ENCODE measurements at places on chromosomes 13 and 19.

- no peak for DNase-seq
These were observed 511.2 kb downstream of the GPC5 start for GRCh38 chr13:91909617-91910016.

DNA sequence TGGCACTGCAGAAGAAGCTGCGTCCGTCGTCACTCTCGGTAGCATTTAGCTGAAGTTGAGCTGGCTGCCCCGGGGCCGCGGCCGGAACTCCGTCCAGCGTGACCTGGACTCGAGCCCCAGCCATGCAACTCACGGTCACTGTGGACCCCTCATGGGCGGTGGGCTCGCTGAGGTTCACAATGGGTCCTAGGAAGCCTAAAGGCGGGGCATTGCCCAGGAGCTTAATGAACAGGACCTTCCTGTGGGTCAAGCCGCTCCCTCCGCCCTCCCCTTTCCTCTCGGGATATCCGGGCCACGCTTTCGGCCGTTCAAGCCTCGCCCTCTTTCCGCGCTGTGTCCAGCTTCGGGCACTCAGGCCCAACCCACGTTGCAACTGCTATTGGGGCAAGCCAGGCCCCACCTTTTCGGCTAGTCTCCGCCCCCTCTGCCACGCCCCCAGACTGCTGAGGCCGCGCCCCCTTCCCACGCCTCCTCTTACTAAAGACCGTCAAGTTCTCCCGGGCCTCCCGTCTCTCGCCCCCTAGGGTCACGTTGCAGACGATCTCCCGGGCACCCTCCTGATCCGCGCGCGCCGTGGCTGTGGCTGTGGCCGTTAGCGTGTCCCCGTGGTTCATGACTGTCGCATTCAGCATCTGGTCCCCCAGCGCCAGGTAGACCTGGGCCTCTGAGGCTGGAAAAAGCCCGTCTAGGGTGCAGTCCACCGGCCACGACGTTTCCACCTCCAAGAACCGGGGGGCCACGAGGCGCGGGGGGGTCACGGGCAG is 1.4 kb upstream of the RAVER1 start:
- peak; percentile 91 for DNase-seq

- no peak for DNase-seq
These were observed 952.1 kb downstream of the DIAPH3 start for GRCh38 chr13:59211606-59212005.

GRCh38 chr19:27794494-27795042 is 1418.4 kb downstream of the UQCRFS1 start:
- no peak for DNase-seq

- DNase-seq, result no peak
These were observed 31.4 kb downstream of the LHFPL6 start for GRCh38 chr13:39571502-39572092.

DNA sequence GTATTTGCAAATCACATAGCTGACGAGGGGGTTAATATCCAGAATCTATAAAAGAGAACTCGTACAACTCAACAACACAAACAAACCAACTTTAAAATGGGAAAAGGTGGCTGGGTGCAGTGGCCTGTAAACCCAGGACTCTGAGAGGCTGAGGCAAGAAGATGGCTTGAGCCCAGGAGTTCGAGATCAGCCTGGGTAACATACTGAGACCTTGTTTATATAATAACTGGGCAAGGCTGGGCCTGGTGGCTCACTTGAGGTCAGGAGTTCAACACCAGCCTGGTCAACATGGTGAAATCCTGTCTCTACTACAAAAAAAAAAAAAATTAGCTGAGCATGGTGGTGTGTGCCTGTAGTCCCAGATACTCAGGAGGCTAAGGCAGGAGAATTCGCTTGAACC is 21.8 kb upstream of the TM6SF2 start:
- DNase-seq, result no peak

- no peak for DNase-seq
These were observed 5.7 kb upstream of the CLEC4M start for GRCh38 chr19:7757358-7757757.

GRCh38 chr13:34878329-34878728 is 63.7 kb upstream of the NBEA start:
- no peak for DNase-seq

GRCh38 chr13:84865783-84866221 is 933.4 kb downstream of the SLITRK6 start:
- DNase-seq, result no peak

- no peak for DNase-seq
These were observed 30.7 kb upstream of the IL17D start for GRCh38 chr13:20672772-20673171.

GRCh38 chr19:16068696-16069259 is 7.5 kb upstream of the TPM4 start:
- DNase-seq, result no peak

DNA sequence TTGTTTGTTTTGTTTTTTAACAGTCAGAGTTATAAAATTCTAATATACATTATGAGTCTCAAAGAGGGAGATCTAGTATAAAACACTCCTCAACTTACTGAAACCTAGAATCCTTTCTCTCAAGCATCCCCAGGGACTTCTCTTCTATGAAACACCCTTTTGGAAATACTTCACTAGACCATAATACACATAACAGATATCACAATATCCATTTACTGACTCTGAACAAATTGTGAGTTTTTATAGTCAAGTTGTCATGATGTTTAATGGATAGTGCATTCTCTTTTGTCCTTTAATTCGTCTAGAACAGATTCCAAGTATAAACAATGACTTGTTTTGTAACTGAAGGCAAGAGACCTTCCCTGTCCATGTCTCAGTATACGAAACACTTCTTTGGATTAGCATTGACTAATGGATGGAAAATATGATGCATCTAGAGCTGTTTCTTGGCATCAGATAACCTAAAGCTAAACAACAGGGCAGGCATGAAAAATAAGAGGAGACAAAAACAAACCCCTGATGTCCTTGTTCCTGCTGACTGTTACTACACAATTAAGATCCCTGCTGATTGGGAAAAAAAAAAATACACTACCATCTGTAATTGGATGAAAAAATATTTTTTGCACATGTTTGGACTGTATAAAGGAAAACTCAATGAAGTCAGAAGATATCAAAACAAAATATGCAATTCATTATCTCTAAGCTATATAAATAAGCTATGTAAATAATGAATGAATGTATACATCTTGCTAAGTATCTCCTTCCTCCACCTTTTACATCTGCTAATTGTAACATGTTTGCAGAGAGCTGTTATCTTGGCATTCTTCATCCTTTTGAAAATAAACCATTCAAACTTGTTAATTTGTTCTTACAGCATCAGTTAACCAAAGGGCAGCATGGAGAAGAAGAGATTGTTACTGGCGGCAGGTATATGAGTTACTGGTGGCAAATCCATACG is 214.2 kb downstream of the LACC1 start:
- DNase-seq, result no peak

DNA sequence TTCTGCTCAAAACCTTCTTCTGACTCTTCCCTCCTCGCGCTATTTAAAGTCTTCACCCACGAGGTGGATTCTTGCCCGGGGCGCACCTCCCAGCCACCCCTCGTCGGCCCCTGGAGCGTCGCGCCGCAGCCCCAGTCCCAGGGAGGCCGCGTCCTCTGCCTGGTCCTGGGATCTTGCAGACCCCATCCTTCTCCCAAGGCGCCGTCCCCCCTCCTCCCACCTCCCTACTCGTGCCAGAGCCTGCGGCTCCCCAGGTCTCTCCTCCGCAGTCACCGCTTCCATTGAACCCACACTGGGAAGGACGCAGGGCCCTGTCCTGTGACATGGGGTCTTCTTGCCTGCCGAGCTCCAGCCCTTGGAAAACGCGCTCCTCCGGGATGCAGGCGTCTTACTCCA is 486 bp downstream of the ZNF808 start:
- DNase-seq, result peak; percentile 45

All from D341Med (cell line).